T1000 (cell line): ENCODE measurements at places on chromosomes 3 and 15.

GRCh38 chr3:29520764-29521163, 239.9 kb downstream of the RBMS3 start:
- DNase-seq: no peak

GRCh38 chr3:124529826-124530571, 200.3 kb upstream of the UMPS start:
- DNase-seq: no peak

GRCh38 chr3:187434524-187434923, 66.3 kb downstream of the RTP4 start:
- DNase-seq: no peak

DNA sequence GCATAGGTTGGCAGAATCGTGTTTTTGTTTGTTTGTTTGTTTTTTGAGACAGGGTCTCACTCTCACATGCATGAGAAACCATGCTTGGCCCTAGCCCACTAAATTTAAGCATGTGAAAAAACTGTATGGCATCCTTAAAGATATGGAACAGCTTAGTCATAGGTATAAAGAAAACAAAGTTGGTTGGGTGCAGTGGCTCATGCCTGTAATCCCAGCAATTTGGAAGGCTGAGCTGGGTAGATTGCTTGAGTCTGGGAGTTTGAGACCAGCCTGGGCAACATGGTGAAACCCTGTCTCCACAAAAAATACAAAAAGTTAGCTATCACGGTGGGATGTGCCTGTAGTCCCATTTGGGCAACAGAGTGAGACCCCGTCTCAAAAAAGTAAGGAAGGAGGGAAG, 25.2 kb downstream of the EXD1 start:
- no peak for DNase-seq

DNA sequence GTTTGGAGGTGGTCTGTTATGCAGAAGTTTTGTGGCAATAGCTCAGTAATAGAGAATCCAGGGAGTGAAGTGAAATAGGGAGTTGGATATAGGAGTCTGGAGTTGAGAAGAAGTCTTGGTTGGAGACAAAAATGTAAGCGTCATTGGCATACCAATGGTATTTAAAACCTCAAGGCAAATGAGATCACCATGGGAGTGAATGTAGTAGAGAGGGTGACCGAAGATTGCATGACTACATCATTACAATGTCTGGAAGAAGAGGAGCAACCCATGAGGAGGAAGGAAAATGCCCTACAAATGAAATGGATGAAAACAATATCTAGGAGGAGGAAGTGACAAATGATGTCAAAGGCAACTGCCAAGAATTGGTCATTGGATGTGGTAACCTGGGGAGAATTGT, 54.4 kb downstream of the CNTN4 start:
- no peak for DNase-seq
